DMS79 treated with DMSO at 0.1 percent for 48 hours (cell line): ENCODE measurements at places on chromosomes 3 and 15.

DNA sequence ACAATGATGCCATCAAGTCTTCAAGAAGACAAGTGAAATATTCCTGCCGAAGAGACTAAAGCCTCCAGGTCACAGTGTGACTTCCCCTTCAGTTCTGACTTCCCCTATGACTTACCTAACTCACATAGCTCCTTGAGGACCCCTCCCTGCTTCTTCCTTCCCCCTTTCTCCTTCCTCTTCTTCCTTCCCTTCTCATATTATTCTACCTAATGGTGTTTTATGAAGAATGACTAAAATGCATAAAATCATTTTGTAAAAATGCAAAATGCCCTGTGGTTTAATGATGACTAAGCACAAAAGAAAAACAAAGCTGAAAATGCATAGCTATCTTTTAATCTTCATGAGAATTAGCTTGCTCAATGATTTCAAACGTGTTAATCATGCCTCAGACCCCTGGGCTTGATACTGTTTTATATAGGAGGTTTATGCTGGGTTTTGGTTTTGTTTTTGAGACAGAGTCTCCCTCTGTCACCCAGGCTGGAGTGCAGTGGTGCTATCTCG, 26.1 kb upstream of the TM4SF4 start:
- DNase-seq = no peak

- no peak for DNase-seq
Measured at GRCh38 chr3:60557122-60557521, 694.1 kb downstream of the FHIT start.

DNA sequence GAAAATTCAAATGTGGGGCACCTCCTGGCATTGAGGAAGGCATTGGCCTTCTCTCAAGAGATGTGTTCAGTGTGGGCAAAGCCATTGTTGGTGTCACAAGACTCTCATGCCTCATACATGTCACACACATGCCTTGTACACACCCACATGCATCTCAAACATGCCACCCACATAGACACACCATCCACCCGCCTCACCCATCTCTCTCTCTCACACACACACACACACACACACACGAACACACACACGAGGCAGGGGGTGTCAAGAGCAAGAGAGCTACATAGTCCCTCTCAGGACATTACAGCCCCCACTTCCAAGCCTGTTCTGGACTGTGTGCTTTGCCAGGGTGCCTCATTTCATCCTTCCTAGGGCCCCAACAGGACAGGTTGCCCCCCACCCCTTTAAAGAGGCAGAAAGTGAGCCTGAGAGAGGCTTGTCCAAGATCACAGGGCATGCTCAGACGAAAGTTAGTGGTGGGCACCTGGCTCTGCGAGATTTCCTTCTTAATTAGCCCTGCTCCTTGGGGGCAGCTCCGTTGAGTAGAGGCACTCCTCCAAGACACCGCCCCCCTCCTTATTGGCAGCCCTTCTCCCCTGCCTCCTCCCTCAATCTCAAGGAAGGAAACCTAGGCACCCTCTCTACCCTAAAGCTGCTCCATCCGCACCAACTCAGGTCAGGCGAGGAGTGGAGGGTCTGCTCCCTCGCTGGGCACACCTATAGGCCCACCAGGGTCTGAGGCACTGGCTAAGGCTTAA, 50.5 kb upstream of the CCDC174 start:
- DNase-seq = no peak

- DNase-seq = no peak
Measured at GRCh38 chr3:172359996-172360395, 88.3 kb downstream of the GHSR start.

DNA sequence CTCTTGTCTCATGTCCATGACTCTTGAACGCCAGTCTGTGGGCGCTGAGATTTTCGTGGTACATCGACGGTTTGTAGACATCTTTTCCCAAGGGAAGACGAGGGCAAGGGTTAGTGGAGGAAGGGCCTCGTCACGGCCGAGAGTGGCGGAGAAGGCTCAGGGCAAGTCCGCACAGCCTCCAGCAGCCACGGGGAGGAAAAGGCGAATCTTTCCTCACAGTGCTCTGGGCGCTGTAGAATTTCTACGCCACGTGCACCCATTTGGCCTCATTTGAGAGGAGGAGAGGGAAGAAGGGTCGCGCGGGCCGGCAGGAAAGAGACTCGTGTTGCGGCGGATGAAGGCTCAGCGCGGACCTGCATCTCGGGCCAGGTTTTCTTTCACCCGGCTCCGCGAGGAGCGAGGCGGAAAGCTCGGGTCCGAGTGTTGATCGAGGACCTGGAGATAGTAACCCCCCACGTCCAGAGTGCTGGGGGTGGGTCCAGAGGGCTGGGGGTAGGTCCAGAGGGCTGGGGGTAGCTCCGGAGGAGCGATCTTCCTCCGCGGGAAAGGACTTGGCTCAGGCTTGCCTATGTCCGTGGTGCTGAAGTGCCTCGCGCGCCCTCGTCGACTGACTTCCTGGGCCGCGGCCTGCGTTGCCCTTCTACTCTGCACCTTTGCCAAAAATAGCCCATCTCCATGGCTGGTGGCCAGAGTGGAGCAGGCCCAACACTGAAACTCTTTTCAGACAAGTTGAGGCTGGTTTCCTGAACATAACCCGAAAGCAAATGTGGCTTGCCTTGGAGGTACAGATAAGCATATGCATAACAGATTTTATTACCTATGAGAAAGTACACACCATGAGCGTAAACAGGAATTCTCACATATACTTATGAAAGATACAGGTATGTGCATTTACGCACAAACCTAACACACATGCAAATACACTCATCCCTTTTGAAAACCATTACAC, 1.1 kb downstream of the SLC35G2 start:
- peak; percentile 78 for DNase-seq

DNA sequence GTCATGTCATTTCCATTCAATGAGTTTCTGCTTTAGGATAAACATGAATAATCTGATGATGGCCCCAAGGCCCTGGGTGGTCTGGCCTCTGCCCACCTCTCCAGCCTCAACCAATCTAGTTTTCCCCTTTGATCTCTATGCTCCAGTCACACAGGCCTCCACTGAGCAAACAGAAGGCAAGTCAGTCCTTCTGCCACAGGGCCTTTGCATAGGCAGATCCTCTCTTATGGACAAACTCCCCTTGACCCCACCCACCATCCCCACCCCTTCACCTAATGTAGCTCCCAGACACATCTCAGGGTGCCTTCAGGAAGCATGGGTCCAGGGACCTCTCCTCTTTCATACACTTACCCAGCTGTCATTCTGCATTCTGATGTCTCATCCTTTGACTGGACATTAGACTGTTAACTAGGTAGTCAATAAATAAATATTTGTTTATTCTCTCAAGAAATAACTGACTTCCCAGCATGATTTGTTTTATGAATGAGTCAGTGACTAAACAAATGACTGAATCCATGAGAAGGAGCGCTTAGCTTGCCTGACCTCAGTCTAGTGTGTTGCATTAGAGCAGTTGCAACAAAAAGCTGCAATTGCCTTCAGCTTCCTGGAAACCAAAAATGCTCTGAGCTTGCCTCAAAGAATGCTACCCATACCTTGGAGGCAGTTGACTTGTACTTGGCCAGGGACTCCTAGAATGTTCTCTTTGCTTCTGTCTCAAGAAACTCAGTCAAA, 386.6 kb upstream of the WNT5A start:
- DNase-seq = no peak

- DNase-seq = no peak
Measured at GRCh38 chr3:142213298-142213697, 12.1 kb downstream of the GK5 start.

DNA sequence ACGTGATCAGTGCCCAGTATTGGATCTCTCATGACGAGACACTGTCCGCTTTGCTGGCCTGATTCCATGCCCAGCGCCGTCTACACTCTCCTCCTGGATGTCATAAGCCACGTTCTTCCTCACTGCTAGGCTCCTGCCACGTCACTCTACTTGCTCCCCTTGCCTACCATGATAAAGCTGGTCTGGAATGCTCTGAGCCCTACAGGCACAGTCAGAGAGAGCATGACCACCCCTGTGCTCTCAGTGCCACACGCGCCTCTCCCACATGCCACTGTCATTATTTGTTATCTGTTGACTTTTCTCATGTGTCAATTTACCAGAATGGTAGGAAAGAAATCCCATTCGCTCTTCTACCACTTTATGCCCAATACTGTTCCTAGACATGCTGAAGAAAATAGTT, 148.6 kb downstream of the ANO10 start:
- DNase-seq = no peak

DNA sequence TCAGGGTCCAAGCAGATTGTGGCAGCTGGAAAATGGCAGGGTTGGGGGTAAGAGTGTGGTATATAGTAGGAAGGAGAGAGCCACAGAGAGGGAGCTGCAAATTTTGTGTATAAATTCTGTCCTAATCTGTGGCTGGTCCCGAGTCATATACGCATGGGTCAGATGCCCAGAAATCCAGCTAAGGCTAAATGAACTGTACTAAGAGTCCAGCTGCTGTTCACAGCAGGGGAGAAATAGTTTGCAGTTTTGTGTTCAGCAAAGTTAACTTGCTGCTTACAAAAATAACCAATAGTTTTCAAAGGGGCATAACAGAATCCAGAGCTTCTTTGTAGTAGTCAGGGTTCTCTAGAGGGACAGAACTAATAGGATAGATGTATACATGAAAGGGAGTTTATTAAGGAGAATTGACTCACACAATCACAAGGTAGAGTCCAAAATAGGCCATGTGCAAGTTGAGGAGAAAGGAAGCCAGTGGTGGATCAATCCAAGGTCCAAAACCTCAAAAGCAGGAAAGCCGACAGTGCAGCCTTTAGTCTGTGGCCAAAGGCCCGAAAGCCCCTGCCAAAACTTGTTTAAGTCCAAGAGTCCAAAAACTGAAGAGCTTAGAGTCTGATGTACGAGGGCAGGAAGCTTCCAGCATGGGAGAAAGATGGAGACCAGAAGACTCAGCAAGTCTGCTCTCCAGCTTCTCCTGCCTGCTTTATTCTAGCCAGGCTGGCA, 146.1 kb upstream of the KBTBD8 start:
- no peak for DNase-seq

DNA sequence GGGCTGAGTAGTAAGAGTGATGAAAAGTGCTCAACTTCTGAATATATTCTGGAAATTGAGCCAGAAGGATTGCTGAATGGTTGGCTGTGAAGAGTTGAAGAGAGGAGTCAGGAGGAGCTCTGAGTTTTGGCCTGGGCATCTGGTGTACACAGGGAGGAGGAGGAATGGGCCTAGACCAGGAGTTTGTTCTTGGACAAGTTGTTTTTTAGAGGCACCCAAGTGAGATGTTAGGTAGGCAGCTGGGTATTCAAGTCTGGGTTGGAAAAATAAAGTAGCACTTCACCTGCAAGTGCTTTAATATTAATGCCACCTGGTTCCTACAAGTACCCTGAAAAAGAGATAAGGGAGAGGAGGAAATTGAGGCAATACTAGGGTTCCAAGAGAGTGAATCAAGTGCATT, 14.7 kb downstream of the BSN start:
- DNase-seq = peak; percentile 69

DNA sequence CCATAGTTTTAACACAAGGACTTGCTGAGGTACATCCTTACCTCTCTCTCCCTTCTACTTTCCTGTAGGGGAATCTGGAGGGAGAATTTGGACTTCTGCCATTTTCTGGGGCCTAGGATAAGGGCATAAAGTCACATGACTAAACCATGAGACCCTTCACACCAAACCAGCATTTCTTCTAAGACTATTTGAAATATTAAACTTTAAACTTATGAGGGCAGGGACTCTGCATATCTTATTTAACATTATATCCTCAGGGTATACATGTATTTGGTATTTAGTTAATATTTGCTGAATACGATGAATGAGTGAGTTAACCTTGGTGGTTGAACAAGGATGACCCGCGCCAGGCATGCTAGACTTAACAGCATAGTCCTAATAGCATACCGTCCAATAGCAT, 63.4 kb downstream of the USP13 start:
- DNase-seq = no peak

DNA sequence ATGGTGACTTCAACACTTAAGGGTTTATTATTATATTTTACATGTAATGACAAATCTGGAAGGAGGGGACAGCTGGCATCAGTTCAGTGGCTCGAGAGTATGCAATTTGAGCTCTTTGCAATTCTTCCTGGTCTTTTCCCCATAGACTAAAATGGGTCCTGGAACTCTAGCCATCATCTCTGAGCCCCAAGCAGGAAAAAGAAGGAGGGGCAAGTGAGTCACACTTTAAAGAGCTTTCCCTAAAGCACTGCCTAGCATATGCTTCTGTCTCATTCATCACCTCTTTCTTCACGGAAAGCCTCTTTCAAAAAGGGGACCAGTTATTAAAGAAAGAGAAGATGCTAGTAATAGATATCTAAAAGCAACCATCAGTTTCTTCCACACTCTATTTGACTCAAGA, 466.3 kb downstream of the ZIC1 start:
- no peak for DNase-seq

DNA sequence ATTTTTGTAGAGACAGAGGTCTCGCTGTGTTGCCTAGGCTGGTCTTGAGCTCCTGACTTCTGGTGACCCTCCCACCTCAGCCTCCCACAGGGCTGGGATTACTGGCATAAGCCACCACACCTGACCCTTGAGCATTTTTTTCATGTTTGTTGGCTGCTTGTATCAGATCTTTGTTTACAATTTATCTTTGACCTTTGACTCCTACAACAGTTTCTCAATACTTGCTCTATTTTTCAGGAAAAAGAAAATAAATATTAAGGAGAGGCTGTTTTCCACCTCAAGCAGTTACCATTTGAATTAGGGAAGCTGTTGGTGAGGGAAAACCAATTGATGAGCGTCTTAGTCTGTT, 44.5 kb downstream of the LIMD1 start:
- DNase-seq = no peak

DNA sequence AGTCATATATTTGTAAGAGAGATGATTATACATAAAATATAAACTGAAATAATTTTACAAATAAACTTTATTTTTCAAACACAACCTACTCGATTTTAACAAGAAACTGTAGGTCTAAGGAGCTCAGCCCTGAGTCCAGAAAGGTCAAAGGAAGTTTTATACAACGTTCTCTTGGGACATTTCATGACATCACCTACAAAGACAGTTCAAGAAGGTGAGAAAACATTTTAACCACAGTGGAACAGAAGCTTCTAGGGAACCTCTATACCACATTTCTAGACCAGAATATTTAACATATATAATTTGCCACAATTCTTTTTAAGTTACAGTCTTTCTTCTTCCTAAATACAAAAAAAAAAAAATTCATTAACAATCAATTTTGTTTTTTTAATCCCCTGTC, 40.1 kb downstream of the CBLB start:
- DNase-seq = no peak

DNA sequence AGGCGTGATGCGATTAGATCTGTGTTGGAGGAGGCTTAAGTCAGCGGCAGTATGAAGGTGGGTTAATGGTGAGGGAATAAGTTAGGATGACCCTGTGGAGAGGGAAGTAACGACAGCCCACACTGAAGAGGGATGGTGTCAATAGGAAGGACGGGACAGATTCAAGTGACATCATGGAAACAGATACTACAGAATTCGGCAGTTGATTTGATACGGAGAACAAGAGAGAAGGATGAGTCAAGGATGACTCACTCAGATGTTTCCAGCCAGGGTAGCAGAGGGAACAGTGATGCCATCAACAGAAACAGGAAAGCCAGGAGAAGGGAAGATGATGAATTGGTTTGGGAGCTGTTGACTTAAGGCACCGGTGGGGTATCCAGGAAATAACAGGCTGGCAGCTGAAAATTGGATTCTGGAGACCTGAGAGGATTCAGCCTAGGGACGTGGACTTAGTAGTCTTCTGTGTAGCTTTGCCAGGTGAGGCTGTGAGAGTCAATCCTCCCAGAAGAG, 38.0 kb downstream of the SHC4 start:
- no peak for DNase-seq
